Pons (tissue), 1 donor: ENCODE measurements at places on chromosomes 4 and X.

DNA sequence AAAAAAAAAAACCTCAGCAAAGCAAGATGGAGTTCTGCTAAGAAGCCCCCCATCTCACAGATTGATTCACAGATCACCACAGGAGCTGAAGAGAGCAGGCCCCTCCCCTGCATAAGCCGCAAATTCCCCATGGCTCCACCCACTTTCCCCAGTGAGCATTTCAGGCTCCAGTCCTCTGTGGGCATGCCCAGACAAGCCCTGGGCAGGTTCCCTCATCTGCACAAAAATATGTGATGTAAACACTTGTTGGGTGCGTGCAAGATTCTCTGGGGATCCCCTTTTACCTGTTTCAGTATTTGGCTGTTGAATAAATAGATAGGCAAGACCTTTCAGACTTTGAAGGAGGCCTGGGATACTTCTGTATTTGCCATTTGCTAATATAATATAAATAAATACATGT lies 514.3 kb downstream of the PCDH7 start:
- no peak for DNase-seq

- DNase-seq = no peak
Observed at GRCh38 chr4:5995901-5996623, 22.2 kb downstream of the C4orf50 start.

DNA sequence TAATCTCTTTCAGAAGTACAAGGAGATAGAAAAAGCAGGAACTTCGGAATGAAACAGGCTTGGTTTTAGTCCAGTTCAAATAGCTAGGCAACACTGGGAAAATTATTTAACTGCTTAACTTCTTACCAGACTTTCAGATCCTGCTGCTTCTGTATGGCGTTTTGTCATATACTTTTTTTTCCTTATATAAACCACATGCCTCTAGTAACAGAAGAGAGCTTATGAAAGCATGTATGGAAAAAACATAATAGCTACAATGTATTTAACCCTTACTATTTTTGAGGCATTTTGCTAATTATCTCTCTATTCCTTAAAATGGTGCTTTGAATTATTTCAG lies 439.6 kb downstream of the INPP4B start:
- no peak for DNase-seq

DNA sequence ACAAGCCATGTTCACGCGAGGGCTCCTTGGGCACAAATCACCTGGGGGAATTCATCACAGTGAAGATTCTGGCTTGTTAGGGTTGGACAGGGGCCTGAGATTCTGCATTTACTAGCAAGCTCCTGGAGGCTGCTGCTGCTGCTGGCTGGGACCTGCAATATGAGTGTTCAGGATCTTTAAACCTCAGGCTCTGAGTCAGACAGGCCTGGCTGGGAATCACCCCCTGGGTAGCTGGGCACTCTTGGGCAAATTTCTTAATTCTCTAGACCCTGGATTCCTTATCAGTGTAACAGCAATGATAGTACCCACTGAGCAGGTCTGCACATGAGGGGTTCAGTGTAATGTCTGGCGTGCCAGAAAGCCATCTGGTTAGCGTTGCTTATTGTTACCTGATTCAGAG lies 101.5 kb downstream of the DHX15 start:
- DNase-seq = no peak

GRCh38 chr4:666436-666810 lies 7.7 kb downstream of the ATP5ME start:
- DNase-seq = no peak

GRCh38 chrX:9369802-9370291 lies 95.0 kb upstream of the TBL1X start:
- DNase-seq = no peak

GRCh38 chr4:24657768-24658617 lies 73.6 kb upstream of the DHX15 start:
- peak; percentile 97 for DNase-seq

DNA sequence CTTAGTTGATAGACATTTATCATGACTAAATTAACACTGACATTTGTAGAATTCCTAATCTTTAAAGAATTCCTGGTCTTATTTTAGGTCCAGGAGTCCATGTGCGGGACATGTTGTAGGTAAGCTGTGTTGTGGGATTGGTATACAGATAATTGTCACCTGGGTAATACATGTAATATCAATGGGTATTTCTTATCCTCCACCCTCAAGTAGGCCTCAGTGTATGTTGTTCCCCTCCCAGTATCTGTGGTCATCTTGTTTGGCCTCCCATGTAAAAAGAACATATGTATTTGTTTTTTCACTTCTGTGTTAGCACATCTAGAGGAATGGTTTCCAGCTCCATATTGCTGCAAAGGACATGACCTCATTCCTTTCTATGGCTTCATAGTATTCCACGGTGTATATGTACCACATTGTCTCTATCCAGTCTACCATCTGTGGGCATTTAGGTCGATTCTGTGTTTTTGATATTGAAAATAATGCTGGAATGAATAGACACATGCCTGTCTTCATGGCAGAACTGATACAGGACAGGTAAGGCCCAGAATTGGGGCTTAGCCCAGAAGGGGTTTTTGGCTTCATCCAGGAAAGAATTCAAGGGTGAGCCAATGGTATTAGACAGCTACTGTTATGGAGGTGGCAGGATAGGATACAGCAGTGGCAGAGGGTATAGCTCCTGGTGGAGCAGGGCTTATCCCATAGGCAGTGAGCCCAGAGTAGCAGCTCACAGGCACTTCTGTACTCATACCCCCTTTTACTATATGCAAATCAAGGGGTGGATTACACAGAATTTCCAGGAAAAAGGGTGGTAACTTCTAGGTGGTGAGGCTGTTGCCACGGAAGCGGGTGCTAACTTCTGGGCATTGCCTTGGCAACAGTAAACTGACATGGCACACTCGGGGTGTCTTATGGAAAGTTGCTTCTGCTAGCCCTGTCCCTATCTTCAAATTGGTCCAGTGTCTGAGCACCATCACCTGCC lies 66.1 kb upstream of the WDR1 start:
- no peak for DNase-seq

- peak; percentile 92 for DNase-seq
Observed at GRCh38 chr4:38266616-38267015, 306.4 kb downstream of the PTTG2 start.

DNA sequence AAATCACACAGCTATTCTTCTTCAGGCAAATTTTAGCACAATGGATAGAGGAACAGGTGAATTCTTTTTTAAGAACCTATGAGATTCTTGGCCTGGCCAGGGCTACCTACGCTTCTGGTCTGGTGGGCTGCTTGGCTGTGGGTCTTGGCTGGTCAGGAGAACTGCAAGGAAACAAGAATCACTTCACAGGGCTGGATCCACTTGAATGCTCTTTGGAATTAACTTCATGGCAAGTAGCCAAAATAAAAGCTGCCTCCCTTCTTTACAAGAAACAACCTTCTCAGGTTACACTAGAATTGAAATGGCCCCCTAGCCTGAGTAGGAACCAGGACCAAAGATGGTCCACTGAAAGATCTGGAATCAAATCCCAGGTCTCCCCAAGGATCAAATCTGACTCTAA lies 519.1 kb downstream of the IQCM start:
- no peak for DNase-seq

DNA sequence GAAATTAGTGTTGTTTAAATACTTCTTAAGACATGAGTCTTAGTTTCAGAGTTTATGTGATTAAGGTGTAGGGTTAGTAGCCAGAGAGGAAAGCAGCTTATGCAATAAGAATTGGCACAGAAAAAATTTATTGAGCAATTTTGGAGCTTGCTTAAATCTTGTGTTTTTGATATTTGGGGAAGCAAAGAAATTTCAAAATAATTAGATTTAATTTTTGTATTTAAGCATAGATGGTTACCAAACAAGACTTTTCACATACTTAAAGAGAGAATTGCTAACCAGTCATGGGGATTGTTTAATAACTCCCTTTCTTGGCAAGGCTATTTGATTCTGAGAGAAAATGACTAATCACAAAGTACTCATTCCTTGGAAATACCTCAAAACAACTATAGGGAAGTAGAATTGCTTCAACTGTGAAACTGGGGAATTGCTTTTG lies 202.0 kb upstream of the GRID2 start:
- no peak for DNase-seq

DNA sequence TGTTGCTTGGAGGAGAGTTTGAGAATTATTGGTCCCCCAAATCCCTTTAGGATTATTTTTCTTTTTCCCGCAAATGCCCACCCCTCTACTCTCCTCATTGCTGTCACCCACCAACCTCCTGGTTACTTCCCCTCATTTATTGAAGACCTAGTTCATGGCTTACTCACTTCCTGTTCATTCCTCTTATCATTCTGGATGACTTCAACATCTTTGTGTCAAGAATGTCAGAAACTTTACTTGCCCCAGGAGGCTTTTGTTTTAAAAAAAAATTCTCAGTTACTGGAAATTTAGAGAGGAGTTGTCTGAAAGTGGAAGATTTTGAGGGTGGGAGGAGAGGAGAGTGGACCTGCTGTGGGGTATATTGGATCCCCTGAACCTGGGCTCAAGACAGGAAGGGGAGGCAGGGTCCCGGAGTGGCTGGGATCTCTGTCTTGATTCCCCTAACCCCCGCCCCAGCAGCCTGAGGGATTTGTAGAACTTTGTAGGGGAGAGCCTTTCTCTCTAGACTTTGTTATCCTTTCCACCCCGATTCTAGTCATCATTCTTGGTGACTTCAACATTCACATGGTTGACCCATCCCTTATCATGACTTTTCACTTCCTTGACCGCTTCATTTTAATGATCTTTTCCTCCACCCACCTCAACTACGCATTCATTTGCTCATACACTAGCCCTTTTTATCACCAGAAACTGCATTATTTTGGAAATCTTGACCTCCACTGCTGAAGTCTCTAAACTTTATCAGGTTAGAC lies 69.9 kb upstream of the ESX1 start:
- DNase-seq = no peak

GRCh38 chr4:145487631-145488030 lies 6.0 kb downstream of the SMAD1 start:
- DNase-seq = no peak

- DNase-seq = no peak
Observed at GRCh38 chrX:12421918-12422317, 283.6 kb downstream of the FRMPD4 start.

- no peak for DNase-seq
Observed at GRCh38 chr4:16000708-16001483, 37.9 kb upstream of the FGFBP2 start.

GRCh38 chrX:51878056-51878455 lies 15.4 kb upstream of the MAGED1 start:
- DNase-seq = no peak

- no peak for DNase-seq
Observed at GRCh38 chrX:139882299-139882698, 50.6 kb downstream of the ATP11C start.

- DNase-seq = peak; percentile 85
Observed at GRCh38 chr4:38889143-38889542, 21.5 kb downstream of the FAM114A1 start.
